Esophagus muscularis mucosa (tissue), 4 donors: ENCODE measurements at places on chromosomes 2 and 18. TPM values are rescaled to one million over a fixed set of nuclear protein-coding genes. Genes with fewer than 3 reads are reported as not detected.
A peak's percentile ranks its signal among the peaks of the same experiment; 100 is the strongest.

The SERPINB7 gene
- not detected for total RNA-seq

DNA sequence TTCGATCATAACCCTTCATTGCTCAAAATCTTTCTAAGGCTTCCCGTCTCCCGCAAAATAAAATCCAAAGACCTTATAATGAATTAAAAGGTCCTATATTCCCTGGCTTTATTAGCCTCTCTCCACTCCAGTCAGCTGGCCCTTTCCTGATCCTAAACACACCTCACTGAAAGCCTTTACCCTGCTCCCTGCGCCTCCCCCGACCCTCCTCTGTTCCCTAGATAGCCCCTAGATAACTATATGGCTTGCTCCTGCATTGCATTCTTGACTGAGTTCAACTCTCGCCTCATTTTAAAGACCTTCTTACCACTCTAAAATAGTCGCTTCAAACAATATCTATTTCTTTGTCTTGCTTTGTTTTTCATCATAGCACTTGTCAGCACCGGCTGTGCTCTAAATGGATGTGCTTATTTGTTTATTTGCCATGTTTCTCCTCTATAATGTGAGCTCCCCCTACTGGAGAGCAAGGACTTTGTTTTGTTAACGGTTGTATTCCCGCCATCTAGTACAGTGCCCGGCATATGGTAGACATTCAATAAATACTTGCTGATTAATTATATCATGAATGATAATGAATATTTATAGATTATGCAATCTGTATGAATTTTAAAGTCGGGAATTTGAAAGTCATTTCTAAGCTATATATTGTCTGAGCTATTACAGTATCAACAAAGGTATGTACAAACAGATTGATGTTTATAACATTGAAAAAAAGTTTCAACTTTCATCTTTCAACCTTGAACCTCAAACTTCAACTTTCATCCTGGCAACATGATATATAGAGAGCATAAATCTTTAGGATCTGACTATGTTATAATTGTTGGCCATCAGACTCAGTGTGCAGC is 32.4 kb upstream of the VIT start:
- DNase-seq: no peak

DNA sequence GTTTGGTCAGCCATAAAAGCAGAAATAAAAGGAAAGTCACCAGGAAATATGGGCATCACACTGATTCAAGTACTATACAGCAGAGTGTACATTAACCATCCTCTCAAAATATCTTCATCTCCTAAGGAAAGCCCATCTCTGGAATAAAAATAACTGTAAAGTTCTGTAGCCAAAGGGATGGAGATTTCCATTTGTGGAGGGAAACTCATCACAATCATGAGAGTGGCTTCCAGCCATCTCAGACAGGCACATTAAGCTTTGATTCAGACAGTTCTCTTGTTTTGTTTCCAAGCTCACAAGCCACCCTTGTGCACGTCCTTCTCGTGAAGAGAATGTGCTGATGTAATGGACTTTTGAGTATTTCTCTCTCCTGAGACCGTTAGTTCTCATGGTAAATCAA is 695.5 kb downstream of the LRRTM4 start:
- no peak for DNase-seq

The UGT1A6 gene
- total RNA-seq: not detected

- DNase-seq: no peak
These were observed 18.4 kb downstream of the PREPL start for GRCh38 chr2:44342854-44343253.

DNA sequence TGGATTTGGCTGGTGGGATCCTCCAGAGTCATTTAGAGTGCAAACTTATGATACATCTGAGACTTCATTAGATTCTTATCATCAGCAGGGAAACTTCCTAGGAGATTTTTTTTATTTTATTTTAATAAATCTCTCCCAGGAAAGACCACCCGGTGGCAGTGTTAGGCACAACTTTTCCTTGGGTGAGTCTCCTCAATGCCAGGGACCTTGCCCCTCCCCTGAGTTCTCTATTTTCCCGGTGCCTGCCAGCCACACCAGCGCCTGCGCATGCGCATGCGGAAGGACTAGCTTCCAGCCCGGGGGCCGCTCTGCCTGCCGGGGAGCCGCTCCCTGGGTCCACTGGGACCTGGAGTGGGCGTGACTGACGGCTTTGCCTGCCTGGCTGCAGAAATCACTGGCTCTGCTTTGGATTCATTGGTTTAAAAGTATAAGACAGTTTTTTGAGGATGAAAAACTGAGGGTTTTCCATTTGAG is 86.6 kb downstream of the TMEM182 start:
- DNase-seq: no peak

The HOXD10 gene
- total RNA-seq: 0.42 TPM

GRCh38 chr2:2621855-2622254 is 290.8 kb upstream of the MYT1L start:
- DNase-seq: peak; percentile 83

GRCh38 chr2:215811003-215811402 is 202.3 kb downstream of the MREG start:
- DNase-seq: no peak

GRCh38 chr2:69057660-69058059 is 44.7 kb downstream of the ANTXR1 start:
- DNase-seq: no peak

The CELF4 gene
- 1.7 TPM for total RNA-seq

DNA sequence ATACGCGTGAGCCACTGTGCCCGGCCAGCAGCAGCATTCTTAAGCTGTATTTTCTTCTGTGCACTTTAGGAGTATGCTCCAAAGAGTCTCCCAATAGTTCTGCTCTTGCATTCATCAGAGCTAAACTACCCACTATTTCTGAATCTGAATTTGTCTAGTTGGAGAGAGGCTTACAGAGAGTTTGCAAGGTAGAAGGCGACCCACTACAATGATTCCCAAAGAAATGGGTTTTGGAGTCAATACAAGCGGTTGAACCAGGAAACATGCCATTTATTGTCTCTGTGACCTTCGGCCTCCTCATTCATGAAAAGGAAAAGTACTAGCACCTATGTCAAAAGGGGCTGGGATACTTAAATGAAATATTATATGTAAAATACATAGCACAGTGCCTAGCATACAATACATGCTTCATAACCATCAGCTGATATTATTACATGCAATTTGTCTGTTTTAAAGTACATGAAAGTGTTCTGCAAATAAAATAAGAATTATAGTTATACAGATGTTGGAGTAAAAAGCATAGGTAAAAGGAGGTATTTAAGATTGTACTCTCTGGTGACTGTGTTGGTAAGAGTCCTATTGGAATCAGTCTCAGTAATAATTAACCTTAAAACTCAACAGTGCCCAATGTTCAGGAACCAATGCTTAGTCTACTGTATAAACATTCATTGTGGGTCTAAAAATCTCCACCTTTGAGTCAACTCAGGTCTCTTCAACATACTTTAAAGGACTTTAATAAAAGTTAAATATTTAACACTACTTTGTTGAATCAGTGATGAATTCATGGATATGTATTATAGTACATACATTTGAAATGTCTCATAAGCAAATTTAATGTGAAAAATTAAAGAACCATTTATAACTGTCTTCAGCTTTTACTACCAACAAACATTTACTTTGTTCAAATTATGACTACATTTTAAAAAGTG is 89.8 kb upstream of the GRB14 start:
- no peak for DNase-seq

The PLEKHH2 gene
- total RNA-seq: 20.3 TPM

DNA sequence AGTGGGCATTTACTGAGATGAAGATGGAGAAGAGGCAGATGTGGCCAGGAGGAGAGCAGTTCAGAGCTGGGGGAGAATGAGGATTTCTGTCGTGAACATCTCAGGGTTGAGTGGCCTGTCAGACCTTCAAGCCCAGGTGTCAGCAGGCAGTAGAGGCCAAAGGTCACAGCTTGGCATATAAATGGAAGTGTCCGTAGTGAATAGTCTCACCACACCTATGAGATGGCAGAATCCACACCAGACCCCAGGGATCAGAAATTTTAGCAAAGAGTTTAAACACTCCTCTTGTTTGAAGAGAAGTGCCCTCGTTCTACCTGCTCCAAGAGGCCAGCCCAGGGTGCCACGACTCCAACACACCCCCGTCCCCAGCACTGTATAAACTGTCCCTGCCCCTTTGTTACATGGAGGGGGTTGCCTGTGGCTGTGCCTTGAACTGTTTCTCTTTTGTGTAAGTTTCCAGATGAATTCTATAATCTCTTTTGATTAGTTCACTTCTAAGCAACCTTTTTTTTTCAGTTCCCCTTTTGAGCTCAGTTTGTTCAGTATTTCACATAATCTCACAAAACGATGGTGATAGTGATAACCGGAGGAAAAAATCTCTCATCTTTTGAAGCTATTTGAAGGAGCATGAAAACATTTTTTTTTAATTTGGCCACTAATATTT is 69.0 kb upstream of the TTC39C start:
- no peak for DNase-seq

The NFATC1 gene
- 18.1 TPM for total RNA-seq

- no peak for DNase-seq
These were observed 130.4 kb upstream of the ZFP36L2 start for GRCh38 chr2:43356774-43357173.

- DNase-seq: no peak
These were observed 421.4 kb downstream of the SETBP1 start for GRCh38 chr18:45102126-45102525.

GRCh38 chr2:65660340-65660739 is 227.9 kb upstream of the SPRED2 start:
- DNase-seq: no peak

- DNase-seq: no peak
These were observed 27.2 kb downstream of the CDKL4 start for GRCh38 chr2:39216346-39217191.

GRCh38 chr18:24656551-24657443 is 196.4 kb downstream of the HRH4 start:
- peak; percentile 68 for DNase-seq

- no peak for DNase-seq
These were observed 421 bp upstream of the VAMP5 start for GRCh38 chr2:85583667-85584353.

GRCh38 chr2:26193578-26194231 is 20.8 kb downstream of the GAREM2 start:
- no peak for DNase-seq

- DNase-seq: no peak
These were observed 27.2 kb downstream of the ST6GAL2 start for GRCh38 chr2:106858810-106859209.

The TMEM163 gene
- 0.42 TPM for total RNA-seq

The AQP12B gene
- not detected for total RNA-seq

The KCNF1 gene
- total RNA-seq: 38.2 TPM

The SFT2D3 gene
- 9.6 TPM for total RNA-seq

The TSHZ1 gene
- 37.3 TPM for total RNA-seq

DNA sequence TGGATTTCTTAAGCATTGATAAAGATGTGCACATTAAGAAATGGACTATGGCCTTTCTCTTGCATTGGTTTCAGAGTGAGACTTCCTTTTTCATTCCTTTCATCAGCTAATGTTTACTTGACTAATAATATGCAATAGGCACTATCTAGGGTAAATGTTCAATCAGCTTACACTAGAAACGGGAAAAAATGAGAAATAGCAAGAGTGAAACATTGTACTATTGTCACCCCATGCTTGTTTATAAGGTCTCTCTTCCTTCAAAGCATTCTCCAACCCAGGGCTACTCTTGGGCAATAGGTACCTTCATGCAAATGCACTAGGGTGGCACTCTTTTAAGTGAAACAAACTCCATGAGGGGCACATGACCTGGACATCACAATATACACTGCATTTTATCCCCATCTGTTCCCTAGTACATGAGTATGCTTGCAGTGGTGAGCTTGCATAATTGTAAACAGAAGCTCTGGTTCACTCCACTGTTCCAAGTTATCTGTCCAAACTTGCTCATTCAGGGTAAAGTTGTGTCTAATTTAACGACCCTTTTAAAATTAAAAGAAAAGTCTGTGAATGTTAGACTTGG is 402.3 kb downstream of the ERBB4 start:
- no peak for DNase-seq

The MFF gene
- total RNA-seq: 128 TPM

DNA sequence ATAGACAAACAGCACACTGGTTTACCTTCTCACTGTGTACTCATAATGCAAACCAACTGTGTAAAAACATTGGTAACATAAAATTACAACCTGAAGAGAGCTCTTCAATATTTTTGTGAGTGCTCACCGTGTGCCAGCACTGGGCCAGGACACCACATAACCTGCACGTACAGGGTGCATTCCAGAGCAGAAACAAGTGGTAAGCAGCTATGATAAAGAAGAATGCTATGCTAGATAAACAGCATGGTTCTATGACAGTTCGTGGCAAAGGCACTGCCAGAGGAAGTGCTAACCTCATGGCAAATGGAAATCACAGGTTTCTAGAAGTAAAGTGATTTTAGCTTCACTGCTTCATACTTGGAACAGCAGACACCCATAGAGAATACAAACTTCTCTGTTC is 343.5 kb downstream of the MTX2 start:
- DNase-seq: no peak

GRCh38 chr18:44836263-44836662 is 155.6 kb downstream of the SETBP1 start:
- no peak for DNase-seq

The RASGRP3 gene
- total RNA-seq: 10.6 TPM

GRCh38 chr2:39488450-39488849 is 51.4 kb upstream of the MAP4K3 start:
- DNase-seq: no peak

DNA sequence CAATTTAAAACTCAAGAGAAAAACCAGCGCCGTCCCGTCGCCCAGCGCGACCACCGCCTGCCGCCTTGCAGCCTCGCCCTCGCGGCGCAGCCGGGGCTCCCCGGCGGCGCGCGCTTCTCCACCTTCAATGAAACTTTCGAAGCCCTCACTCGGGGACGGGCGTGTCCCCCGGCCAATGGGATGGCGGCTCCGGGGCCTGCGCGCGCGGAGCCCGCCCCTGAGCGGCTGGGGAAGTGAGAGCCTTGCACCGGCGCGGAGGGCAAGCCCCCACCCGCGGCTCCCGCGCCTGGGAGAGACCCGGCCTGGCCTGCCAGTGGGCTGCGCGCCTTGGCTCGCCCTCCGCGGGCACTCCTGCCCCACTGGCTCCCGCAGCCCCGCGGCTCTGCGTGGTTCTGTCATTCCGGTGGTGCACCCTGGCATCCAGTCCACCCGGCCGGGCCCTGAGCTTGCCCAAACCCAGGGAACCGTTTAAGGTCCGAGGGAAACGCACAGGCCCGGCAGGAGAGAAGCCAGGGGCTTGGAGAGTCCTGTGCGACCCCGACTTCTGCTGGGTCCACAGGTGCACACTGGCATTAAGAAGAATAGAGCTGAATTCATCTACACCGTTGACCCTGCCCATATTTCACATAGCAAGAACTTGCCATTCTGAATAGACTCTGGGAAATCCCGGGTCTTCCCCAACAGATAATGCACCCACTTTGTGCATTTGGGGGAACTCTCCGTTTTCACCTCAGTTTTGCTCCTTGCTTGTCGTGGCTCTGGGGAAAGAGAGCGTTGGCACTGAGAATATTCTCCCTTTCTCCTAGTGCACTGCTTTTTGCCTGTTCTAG is at the start of gene PIEZO2:
Gene PIEZO2 (minus strand): TSS at position 129 of the 830 bp plus-strand sequence. CDS start 981 bp downstream, outside the sequence.
- DNase-seq: peak; percentile 90
